ENCODE measurements at places on chromosomes 3 and 15.

- peak; percentile 36 for DNase-seq
These were observed 40.8 kb downstream of the ZBTB11 start for GRCh38 chr3:101635954-101636798.

DNA sequence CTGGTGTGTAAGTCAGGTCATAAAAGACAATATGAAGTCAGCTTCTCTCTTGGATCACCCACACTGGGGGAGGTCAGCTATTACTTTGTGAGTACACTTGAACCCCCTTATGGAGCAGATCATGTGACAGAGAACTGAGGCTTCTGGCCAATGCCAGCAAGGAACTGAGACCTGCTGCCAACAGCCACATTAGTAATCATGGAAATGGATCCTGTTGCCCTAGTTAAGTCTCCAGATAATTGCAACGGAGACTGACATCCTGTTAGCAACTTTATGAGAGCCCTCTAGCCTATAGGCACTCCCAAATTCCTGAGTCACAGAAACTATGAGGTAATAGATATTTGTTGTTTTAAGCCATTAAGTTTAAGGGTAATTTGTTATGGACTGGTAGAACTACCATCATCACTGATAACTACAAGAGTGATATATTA, 110.4 kb upstream of the GMNC start:
- no peak for DNase-seq

DNA sequence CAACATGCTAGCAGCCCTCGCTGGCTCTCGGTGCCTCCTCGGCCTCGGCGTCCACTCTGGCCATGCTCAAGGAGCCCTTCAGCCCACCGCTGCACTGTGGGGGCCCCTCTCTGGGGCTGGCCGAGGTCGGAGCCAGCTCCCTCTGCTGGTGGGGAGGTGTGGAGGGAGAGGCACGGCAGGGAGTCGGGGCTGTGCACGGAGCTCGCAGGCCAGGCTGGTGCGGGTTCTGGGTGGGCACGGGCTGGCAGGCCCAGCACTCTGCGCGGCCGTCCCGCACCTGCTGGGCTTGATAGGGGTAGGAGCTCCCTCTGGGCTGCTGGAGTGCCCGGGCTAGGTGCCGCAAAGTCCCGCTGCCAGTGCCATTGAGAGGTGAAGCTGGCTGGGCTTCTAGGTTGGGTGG, 251.0 kb downstream of the SQOR start:
- no peak for DNase-seq

GRCh38 chr3:59699648-59700320, 650.0 kb upstream of the CFAP20DC start:
- DNase-seq = no peak

DNA sequence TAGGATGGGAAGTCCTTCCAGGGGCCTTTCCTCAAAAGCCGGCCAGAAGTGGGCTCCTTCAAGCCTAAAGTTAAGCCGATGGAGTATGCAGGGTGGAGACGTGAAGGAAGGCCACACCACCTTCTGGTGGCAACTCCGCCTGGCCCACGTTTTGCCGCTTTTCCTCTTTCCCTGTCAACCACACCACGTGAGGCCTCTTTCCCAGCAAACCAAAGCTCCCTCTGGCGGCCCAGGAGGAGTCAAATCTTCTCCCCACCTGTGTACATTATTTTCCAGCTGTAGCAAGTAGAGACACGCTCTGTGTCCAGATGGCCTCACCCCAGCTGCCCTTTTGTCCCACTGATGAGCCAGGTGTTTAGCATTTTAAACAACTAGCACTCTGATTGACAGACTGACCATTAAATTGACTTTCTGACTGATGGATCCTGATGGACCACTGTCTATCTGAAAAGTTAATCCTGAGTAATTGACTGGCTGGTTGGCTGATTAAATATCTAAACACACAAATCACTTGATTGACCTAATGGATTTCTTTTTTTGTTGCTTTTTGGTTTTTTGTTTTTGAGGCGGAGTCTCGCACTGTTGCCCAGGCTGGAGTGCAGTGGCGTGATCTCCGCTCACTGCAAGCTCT, 59.6 kb upstream of the ZBTB38 start:
- peak; percentile 57 for DNase-seq

GRCh38 chr3:172580680-172581401, 57.6 kb upstream of the TNFSF10 start:
- no peak for DNase-seq

DNA sequence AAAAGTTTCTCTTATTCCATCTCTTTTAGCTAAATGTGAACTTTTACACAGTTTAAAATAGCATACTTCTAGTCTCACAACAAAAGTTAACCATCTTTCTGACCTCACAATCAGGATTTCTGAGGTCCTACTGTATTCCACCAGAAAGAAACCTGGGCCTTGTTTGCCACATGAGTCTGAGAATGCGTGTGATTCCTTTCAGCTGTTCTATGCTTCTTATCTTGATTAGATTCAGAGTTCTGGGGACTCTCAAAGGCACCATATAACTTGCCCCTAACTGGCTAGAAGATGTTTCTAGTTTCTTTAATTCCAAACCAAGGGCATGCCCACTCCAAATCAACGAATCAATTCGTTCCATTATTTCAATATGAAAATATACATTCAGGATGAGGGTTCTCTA, 131.1 kb downstream of the ATP8B4 start:
- no peak for DNase-seq

- peak; percentile 27 for DNase-seq
These were observed 325.4 kb upstream of the AGTR1 start for GRCh38 chr3:148372206-148372875.

GRCh38 chr3:1087066-1087560, 5.7 kb upstream of the CNTN6 start:
- DNase-seq = peak; percentile 86

DNA sequence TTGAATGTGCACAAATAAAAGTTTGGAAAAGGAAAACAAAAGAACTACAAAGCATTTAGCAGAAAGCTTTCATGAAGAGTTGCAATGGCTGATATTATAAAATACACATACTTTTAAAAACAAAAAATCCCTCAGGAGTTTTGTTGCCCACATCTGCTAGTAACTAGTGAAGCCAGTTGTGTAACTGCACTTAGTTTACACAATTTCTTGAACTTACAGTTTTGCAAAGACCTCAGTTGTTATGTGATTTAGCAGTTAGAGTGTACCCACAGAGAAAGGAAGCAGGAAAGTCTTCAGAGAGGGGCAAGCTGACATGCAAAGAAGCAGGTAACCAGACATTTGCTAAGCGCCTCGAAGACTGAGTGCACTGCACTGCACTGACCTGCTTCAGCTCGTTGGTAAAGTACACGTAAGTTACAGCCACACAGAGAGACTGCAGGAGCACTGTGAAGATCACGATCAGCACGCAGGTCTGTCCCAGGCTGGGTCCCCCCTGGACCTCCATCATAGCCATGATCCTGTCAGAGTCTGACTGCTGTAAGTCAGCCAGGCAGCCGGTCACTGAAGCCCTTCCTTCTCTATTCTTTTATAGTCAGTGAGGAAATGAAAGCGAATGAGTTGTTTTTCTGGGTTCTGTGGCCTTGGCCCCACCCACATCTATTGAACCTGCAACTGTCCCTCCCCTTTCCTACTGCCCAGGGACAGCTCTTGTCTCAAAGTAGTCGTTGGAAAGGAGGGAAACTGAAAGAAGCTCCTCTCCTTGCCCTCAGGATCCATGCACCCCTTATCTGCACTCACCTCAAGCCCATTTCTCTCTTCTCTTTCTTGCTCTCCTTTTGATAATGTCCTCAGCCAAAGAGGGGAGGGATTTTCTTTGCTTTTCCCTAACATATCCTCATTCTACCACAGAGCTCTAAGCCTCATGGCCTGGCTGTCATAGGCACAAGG, at the start of gene TNFSF10:
Gene TNFSF10 (minus strand): TSS at position 560 of the 948 bp plus-strand sequence. CDS start 46 bp downstream, at position 514.
- peak; percentile 46 for DNase-seq

- DNase-seq = peak; percentile 75
These were observed 94.0 kb downstream of the GTPBP8 start for GRCh38 chr3:113084777-113085176.

DNA sequence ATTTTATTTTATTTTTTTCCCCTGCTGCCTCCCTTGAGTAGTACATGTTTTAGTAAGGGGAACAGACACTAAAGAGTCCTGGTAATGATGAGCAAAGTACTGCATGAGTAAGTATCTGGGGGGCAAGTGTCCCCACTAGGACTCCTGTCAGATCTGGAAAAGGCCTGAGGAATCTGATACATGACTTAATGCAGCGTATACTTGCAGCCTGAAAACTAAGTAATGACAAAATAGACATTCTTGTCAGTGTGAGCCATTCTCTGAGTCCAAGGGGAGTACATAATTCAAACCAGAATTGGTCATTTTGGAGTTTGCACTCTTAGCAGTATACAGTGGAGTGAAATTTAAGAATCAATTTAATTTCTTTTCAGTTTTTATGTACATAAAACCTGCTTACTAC, 27.5 kb downstream of the NXPE3 start:
- DNase-seq = no peak

DNA sequence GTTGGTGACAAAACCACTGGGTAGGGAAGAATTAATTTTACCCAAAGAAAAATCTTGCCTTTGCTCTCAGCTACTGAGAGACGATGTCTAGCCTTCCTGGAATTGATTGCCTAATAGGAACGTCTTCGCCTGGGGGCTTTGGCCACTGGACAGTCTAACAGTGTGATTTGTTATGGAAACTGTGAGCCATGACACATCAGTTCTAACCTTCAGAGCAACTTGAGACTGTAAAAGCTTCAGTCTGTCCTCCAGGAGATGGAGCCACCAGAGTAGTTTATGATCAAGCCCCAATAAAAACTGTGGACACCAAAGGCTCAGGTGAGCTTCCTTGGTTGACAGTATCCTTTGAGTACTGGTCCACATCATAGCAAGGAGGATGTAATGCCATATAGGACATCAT, 235.8 kb upstream of the TMCO5A start:
- DNase-seq = no peak

DNA sequence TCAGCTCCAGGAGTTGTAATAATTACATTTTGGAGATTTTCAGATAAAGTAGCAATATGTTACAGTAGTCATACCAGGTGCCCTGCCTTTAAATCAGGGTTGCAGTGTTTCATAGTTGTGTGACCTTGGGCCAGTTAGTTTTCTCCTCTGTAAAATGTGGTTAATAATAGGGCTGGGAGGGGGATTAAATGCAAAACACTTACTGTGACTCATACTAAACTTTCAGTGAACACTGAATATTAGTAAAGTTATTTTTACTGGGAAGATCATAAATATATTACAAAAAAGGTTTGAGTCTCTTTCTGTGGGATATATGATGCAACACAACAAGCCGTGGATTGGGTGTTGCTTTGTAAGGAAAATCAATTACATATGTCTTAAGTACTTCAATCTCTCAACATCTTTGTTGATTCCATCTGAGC, 1.1 kb upstream of the EBLN2 start:
- no peak for DNase-seq

DNA sequence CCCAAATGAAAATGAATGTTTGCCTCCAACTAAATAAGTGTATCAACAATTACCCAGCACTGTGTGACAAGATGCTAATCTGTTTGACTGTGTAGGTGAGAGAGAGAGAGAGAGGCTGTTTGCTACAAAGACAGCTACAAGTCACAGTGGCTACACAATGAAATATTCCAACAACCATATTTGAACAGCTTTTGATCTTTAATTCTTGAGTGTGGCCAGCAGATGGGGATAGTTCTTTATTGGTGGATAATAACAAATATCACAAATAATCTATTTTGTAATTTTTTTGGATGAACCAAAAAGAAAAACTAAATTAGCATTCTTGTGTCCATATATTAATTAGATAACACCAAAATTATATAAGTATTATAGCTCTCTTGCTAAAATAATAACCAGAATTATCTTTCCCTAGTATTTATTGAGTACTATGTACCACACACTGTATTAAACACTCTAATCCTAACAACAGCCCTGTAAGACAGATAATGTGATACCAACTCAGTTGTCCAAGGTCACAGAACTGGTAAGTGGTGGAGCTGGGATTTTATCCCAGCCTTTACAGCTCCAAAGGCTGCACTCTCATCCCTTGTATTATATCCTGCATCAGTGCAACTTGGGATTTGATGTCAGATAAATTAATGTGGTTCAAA, 61.9 kb upstream of the C3orf80 start:
- no peak for DNase-seq

DNA sequence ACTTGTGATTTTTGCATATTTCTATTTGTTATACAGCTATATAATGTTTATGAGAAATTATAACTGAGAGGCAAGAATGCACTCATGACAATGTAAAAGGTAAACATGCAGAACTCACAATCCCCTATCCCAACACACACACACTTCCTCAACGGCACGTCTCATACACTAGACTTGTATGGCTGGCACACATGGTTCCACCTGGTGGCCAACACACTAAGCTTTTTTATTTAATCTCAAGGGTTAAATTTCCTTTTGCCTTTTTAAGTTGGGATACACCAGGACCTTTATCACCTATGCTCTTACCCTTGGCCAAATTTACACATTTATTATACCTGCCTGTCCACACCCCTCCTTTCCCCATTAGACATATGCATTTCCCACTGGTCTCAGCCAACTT, 88.6 kb upstream of the PSMD6 start:
- no peak for DNase-seq

DNA sequence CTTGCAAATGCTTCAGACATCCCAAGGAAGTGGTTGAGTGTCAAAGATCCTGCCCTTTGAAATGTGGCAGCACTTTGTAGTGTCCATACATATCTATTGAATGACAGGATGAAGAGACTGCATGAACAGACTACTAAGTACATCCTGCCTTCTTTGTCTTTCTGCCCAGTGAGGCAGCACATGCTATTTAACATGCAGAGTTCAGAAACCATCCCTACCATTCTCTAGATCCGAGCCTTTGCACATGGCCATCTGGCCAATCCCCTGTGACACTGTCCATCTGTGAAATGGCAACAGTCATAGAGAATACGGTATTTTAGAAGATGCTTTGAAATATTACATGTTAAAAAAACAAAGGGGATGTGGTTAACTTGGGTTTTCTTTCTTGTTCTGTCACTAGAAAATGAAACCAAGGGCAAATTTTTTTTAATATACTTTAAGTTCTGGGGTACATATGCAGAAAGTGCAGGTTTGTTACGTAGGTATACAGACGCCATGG, 519.6 kb downstream of the NTRK3 start:
- DNase-seq = no peak

DNA sequence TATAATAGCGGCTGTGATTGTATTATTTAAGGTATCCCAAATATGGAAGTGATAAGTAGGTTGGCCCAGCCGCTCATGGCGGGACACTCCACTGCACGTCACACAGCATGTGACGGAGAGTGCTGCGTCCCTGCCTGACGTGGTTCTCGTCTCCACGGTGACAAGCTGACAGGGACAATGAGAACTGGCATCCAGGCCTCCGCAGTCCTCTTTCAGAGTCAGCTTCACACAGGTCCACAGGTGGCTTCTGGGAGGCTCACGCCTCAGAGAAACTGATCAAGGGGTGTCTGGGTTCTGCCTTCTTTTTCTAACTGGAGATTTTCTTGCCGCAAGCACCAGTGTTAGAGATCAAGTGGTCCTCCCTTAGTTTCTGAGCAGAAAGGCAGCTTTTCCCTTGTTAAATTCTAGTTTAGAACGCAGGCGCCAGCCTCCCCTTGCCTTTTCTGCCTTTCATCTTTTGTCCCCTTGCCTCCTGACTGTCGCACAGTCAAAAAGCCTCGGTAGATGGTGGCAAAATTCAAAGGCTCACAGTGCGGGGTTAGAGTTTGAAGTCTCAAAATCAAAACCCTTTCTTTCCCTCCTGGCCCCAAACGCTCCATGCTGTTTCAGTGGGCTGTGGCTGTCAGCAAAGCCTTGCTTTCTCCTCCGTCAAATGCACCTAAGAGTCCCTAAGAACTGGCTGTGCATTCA, 120.9 kb downstream of the ATP10A start:
- DNase-seq = no peak

- no peak for DNase-seq
These were observed 74.0 kb upstream of the MANF start for GRCh38 chr3:51311055-51311454.

GRCh38 chr15:59862191-59863155, 141.6 kb upstream of the FOXB1 start:
- DNase-seq = no peak
